ENCODE measurements at places on chromosomes 6 and 20.

- DNase-seq: no peak
Measured at GRCh38 chr6:93496548-93496947, 77.2 kb upstream of the EPHA7 start.

DNA sequence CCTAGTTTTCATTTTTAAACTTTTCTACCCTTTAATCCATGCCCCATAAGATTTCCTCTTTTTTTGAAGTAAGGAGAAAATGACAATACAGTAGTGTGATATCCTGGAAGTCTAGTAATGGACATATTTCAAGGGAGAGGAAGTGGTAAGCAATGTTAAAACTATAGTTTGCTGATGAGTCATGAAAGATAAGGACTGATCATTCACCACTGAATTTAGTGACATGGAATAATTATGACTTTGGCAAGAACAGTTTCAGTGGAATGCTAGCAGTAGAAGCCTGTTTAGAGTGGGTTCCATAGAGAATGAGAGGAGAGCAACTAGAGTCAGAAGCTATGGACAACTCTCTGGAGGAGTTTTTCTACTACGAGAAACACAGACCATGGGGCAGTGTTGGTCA lies 24.9 kb upstream of the SLC2A12 start:
- peak; percentile 42 for DNase-seq

- DNase-seq: no peak
Measured at GRCh38 chr6:151149793-151150192, 90.0 kb upstream of the AKAP12 start.

GRCh38 chr6:37324131-37325033 lies 29.4 kb upstream of the RNF8 start:
- peak; percentile 25 for DNase-seq

All from SW480 (cell line).